ENCODE measurements at places on chromosomes 7 and 10. TPM values are rescaled to one million over a fixed set of nuclear protein-coding genes. Genes with fewer than 3 reads are reported as not detected.

Gene MCM10
- total RNA-seq = 2.4 TPM

Gene AGAP3
- total RNA-seq = 35.1 TPM

Gene ADRB1
- 54.4 TPM for total RNA-seq

Gene NKX1-2
- total RNA-seq = not detected

Gene IFIT1
- total RNA-seq = 0.87 TPM

Gene TEX36
- not detected for total RNA-seq

Data from lung microvascular endothelial cell (primary cell).